ENCODE measurements at places on chromosomes 13 and 19.

DNA sequence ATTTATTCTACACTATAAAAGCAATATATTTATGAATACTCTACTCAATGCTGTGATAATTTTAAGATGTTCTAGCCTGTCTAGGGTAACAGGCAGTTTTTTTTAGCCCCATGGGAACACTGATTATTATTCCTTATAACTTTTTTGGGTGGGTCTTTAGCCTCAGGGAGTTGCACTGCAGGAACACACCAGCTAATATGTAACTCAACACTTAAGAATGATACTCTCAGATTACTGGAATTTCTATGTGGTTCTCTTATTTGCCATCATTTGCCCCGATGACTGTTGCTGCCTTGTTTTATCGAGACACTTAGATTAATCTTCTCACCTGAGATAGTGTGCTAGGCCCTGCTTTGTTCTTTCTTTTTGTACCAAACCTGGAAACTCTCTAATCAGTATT lies 396.9 kb upstream of the SLITRK1 start:
- DNase-seq, result no peak

GRCh38 chr13:36068566-36068965 lies 62.6 kb downstream of the DCLK1 start:
- DNase-seq, result no peak

GRCh38 chr19:10554760-10555609 lies 10.8 kb downstream of the KRI1 start:
- no peak for DNase-seq

DNA sequence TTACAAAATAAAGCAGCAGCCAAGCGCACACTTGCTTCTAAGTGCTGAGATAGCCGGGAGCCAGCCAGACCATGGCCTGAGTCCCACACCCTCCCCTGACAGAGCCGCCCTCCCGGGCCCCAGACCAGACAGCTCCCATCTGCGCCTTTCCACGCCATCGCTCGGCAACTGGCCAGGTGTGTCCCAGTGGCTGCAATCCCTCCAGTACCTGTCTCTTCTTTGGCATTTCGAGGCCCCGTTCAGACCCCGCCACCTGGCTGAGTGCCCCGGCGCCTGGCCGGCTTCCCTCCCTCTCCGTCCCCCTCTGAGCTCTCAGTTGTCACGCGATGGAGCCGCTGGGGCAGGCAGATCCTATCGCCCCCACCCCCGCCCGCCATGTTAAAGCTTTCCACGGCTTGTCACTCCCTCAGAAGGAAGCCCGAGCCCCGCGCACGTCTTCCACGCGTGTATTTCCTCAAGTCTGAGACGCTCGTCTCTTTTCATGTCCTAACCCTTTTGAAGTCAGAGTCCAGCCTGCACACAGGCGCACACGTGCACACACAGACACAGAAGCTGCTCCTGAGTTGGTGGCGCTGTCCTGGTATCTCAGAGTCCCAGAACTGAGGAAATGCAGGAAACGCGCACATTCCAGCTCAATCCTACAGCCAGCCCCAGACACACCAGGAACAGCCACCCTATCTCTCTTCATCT lies 7.9 kb downstream of the MLLT1 start:
- DNase-seq, result no peak

DNA sequence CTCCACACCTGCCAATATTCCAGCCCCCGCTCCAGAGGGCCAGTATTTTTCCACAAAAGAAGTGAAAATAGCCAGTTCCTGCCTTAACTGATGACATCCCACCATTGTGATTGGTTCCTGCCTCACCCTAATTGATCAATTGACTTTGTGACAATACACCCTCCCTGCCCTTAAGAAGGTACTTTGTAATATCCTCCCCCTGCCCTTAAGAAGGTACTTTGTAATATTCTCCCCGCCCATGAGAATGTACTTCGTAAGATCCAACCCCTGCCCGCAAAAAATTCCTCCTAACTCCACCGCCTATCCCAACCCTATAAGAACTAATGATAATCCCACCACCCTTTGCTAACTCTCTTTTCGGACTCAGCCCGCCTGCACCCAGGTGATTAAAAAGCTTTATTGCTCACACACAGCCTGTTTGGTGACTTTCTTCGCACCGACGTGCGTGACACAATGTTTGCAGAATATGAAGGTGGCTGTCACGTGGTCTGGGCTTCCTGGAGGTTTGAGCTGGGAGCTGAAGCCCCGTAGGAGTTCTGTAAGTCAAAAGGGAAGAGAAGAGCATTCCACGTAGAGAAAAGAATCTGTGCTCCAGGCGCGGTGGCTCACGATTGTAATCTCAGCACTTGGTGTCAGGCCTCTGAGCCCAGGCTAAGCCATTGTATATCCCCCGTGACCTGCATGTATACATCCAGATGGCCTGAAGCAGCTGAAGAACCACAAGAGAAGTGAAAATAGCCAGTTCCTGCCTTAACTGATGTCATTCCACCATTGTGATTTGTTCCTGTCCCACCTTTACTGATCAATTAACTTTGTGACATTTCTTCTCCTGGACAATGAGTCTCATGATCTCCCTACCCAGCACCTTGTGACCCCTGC lies 6.2 kb upstream of the FUT3 start:
- DNase-seq, result no peak

- DNase-seq, result no peak
These were observed 8.9 kb upstream of the DNMT1 start for GRCh38 chr19:10203686-10204085.

GRCh38 chr19:27822336-27822735 lies 1390.6 kb downstream of the UQCRFS1 start:
- DNase-seq, result no peak

GRCh38 chr19:31356587-31357314 lies 7.5 kb upstream of the TSHZ3 start:
- DNase-seq, result no peak

DNA sequence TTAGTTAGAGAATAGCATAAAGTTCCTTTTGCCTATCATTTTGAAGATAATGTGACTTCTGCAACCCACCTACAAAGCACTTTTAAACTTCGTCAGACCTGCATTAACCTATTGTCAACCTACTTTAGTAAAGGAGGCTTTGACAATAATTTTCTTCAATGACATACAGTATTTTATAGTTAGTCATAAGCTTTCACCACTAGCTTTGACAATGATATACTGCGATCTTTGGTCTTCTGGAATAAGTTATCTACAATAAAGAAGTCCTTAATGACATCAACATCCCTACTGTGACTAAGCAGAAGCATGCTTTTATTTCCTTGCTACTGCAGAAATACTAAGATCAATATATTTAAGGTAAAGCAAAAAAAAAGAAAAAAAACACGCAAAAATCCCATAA lies 9.5 kb downstream of the PCDH17 start:
- DNase-seq, result no peak

All from Karpas-422 (cell line).